ENCODE measurements at places on chromosomes 11 and 22.

GRCh38 chr11:24005202-24005876, 491.5 kb upstream of the LUZP2 start:
- no peak for DNase-seq

GRCh38 chr22:43990044-43990443, 34.1 kb upstream of the PARVB start:
- no peak for DNase-seq

DNA sequence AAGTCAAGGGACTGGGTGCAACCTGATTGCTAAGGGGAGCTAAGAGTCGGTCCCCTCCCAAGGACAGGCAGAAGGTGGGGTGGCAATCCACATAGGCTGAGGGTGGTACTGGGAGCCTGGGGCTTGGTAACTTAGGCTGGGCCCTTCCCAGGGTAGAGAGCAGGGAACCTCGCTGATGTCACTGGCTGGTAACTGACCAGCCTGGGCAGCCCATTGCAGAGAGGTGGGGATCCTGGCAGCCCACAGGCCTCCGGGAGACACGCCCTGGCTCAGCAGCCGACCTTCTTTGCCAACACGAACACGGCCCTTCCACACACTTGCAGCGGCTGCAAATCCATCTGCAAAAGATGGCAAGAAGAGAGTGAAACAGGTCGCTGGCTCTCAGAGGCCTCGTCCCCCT, 25.4 kb downstream of the A4GALT start:
- no peak for DNase-seq

DNA sequence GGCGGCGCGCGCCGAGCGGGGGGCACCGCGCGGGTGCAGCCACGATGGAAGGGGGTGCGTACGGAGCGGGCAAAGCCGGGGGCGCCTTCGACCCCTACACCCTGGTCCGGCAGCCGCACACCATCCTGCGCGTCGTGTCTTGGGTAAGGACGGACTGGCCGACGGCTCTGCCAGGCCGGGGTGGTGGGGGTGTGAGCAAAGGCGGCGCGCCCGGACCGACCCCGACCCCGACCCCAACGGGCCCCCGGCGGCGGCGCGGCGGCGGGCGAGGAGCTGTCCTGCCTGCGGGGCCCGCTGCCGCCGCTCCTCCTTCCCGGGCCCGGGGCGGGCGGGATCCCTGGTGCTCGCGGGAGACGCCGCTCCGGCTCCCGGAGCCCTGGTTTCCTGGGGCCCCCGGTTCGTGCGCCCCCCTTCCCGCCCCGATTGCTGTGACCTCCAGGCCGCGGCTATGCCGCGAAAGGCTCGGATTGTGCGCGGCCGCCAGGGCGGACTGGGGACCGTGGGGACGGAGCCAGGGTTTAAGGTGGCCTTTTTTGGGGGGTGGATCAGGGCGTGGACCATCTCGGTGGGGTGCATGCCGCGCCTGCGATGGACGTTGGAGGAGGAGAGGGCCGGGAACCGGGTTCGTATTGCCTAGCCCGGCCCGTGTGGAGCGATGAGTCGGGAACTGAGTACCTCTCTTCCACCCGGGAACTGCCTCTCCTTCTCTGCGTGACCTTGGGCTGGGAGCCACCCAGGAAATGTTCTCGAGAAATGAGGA, at the start of gene SYNGR1:
Gene SYNGR1 (plus strand): TSS at position 25 of the 760 bp plus-strand sequence. CDS start 20 bp downstream, at position 45.
- DNase-seq = no peak

GRCh38 chr11:21461701-21462100, 731.2 kb upstream of the ANO5 start:
- no peak for DNase-seq

DNA sequence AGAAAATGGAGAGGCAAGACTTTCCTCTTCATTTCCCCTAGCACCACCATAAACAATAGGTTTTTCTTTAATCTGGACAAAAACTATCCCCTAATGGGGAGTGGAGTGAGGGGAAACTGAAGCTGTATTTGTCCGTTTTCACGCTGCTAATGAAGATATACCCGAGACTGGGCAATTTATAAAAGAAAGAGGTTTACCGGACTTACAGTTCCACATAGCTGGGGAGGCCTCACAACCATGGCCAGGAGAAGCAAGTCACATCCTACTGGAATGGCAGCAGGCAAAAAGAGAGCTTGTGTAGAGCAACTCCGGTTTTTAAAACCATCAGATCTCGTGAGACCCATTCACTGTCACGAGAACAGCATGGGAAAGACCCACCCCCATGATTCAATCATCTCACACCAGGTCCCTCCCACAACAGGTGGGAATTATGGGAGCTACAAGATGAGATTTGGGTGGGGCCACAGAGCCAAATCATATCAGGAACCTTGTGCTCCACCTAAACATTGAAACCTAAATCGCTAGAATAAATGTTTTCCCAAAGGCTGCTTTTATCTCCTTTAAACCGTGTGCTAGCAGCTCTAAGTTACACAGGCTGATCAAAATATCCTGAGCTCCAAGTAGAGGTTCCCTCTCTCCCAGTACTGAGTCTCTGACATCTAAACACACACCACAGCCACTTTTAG, 4.3 kb downstream of the UBQLN3 start:
- no peak for DNase-seq

DNA sequence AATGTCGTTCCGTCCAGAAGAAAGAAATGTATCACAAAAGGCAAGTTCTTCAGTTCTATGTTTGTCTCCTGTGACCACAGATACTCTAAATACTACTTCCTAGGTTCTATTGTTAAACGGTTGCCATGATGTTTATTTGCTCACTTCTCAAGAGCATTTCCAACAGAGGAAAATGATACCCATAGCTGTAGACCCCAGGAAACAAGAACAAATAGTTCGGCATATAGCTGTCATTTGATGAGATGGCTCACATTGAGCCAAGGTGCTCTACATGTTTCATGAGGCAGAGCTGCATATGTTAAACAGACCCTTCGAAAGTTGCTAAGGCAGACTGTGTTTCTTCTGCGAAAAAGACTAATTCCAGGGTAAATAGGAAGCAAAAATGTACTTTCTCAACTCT, 15.4 kb upstream of the ANGPTL5 start:
- DNase-seq = no peak

DNA sequence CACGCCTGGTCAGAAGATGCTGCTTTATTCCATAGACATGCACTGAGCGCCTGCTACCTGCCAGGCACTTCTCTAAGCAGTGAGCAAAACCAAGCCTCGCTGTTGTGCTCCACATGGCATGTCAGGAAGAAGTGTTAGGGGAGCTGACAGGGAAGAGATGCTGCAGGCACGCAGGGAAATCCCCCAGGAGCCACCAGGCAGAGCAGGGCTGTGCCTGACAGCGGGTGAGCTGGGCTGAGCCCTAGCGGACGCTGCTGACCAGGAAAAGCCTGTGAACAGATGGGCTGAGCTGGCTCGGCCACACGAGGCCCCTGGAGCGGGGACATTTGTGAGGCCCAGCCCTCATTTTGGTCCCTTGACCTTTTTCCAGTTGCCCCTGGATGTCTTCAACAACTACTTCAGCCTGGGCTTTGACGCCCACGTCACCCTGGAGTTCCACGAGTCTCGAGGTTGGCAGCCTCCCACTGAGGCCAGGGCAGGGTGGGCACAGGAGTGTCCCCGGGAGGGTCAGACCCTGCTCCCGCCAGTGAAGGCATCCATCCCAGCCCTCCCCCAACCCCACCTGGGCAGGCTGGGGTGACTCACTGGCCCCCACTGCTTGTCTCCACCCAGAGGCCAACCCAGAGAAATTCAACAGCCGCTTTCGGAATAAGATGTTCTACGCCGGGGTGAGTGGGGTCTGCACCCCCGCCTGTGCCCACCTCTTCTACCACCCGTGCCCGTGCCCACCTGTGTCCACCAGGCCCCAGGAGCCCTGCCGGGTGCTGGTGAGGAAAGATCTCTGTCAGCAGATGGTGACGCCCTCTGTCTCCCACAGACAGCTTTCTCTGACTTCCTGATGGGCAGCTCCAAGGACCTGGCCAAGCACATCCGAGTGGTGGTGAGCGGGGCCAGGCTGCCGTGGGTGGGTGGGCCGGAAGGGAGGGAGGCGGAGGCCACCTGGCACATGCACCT, 7.4 kb upstream of the MDK start:
- DNase-seq = no peak

GRCh38 chr11:113134626-113135025, 173.4 kb downstream of the NCAM1 start:
- no peak for DNase-seq

DNA sequence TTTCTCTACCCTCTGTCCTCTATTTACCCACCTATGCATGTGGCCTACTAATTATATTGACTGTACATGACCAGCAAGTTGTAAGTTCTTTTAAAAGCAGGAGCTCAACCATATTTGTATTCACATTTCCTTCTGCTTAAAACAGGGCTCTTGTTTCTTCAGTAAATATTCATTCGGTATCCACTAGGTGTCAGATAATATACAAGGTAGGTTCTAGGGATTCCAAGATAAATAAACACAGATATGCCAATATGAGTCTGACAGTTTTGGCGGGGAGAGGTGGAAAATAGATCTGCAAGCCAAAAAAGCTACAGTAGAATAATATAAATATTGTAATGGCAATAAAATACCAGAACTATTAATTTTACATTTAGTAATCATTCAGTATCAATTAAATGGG, 15.3 kb upstream of the RAB30 start:
- DNase-seq = no peak

GRCh38 chr11:111795334-111795985, 29.3 kb upstream of the PPP2R1B start:
- no peak for DNase-seq

DNA sequence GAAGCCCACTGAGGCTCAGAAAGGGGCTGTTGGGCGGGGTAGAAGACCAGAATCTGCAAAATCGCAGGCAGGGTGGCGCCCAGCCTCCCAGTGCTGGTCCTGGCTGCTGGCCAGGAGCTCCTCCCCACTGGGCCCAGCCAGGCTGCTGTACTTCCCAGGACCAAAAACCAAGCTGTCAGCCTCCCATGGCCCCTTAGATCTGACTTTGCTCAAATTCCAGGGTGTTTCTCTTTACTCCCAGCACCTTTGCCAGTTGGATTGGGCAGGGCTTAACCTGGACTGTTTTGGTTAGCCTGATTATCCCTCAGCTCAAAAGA, 44.2 kb upstream of the WEE1 start:
- no peak for DNase-seq

- DNase-seq = no peak
Observed at GRCh38 chr11:1558775-1559110, 13.3 kb downstream of the DUSP8 start.

GRCh38 chr11:9053316-9054035, 37.9 kb downstream of the SCUBE2 start:
- DNase-seq = peak; percentile 68

DNA sequence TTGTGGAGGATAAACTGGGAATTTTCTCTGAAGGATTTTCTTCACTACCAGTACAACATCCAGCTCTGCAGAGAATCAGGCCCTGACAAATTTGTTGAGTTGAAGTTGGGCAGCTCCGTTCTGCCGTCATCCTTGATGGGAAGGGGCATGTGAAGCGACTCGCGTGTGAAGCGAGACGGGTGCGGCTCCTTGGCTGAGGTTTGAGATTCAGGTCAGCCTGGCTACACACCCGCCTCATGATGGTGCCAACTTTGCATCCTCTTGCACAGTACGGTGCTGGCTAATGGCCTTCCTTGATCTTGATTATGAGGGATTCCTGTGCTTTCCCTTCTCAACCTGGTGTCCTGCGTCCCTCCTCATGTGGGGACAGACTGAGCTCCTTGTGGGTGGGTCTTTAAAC, 19.7 kb upstream of the CDC42EP2 start:
- no peak for DNase-seq

DNA sequence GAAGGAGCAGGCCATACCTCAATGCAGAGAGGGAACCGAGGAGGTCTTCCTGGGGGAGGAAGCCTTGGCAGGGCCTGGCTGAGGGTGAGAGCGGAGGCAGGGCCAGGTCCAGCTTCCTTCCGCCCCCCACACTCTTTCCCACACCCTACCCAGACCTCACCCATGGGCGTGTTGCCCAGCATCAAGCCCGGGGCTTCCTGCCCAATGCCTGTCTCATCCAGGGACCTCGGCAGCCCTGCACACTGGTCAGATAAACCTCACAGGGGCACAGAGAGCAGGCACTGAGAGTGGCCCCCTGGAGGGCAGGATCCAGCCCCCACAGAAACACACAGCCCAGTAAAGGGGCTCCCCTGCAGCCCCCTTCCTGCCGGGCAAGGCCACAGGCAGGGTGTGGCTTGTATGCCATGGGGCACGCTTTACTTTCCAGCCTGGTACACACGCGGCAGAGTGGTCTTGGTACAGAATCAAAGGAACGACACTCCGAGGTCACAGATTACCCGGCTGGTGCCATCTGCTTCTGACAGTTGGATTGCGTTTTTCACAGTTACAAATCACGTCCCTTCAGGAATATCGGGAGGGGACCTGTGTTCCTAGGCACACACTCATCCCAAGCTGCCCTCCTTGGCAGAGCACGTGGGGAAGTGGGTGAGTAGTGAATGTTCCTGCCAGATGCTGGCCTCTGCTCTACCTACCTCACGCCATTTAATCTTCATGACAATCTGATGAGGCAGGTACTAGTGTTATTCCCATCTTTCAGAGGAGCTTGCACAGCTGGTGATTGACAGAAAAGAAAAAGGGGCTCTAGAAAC, 20.0 kb upstream of the CD5 start:
- DNase-seq = no peak

DNA sequence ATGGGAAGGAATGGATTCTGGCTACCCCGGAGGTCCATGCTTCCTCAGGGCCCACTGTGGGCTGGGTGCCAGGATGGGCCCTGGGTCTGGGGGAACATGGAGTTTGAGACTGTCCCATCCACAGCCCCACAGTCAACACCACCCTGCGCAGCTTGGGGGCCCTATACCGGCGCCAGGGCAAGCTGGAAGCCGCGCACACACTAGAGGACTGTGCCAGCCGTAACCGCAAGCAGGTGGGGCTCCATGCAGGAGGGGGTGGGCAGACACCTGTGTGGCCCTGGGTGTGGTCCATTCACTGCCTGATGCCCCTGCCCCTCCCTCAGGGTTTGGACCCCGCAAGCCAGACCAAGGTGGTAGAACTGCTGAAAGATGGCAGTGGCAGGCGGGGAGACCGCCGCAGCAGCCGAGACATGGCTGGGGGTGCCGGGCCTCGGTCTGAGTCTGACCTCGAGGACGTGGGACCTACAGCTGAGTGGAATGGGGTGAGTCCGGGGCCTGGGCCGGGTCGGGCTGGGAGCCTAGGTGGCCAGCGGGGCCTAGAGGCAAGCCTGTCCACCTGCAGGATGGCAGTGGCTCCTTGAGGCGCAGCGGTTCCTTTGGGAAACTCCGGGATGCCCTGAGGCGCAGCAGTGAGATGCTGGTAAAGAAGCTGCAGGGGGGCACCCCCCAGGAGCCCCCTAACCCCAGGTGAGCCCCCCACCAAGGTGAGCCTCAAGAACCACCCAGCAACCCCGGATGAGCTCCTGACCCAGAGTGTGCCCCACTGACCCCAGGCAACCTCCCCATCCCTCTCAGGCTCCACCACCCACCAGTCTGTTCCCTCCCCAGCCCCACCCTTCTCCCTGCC, 2.7 kb upstream of the RAB1B start:
- no peak for DNase-seq

DNA sequence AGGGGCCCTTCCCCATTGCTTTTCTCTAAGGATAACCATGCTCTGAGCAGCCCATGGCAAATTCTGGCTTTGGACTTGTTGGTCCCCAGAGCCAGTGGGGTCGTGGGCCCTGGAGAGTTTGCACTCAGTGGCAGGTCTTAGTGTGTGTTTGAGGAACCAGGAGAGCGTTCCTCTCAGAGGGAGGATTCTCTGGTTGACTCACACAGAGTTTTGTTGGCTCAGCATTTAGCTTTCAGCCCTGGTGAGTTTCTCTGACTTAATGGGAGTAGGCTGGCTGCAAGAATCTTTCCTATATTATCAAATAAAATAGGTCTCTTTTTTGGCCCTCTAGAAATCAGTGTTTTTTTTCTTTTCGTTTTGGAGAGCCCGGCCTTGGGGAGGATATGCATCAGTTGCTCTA, 20.9 kb downstream of the ST14 start:
- DNase-seq = no peak
